SHP77 (cell line): ENCODE measurements at places on chromosomes 2 and 18.

- peak; percentile 95 for DNase-seq
Observed at GRCh38 chr2:45259138-45259537, 249.9 kb upstream of the SIX2 start.

DNA sequence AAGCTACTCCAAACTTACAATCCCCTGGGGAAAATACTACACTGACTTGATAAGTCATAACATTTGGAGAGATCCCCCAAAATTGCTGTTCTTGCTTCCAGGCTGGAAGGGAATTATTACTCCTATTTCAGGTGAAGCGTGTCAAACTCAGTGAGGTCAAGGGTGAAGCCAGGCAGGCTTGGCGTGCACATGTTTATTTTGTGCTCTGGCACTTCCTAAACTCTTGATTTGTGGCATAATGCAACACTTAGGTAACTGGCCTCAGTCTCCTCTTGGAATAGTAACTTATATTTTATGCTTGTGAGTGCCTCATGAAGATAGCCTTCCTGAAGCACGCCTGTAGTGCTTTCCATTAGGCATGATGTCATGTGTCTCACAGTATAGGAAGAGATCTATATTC, 751.2 kb downstream of the CNTNAP5 start:
- DNase-seq: no peak

- peak; percentile 23 for DNase-seq
Observed at GRCh38 chr2:212863185-212863588, 288.2 kb downstream of the IKZF2 start.

GRCh38 chr2:210020138-210020537, 17.7 kb downstream of the RPE start:
- no peak for DNase-seq

GRCh38 chr2:96881349-96882195, 11.7 kb upstream of the SEMA4C start:
- DNase-seq: no peak

- no peak for DNase-seq
Observed at GRCh38 chr2:135096665-135097446, 44.8 kb downstream of the RAB3GAP1 start.

DNA sequence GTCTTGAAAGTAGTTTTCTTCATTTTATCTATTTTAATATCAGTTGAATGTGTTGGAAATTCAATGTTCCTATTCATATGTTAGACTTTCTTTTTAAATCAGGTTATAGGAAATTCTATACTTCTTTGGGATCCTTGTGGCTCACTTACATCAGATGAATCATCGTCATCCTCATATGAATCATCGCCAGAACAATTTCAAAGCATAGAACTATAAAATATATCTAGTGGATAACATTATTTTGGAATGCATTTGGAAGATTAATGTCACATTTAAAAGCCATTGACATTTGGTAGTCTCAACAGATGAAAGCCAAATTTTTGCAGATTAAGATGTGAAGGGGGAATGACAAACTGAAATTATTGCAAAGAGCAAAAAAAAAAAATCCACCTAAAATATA, 94.1 kb downstream of the FAM161A start:
- DNase-seq: no peak

- no peak for DNase-seq
Observed at GRCh38 chr2:199040522-199040921, 417.2 kb downstream of the SATB2 start.

- no peak for DNase-seq
Observed at GRCh38 chr2:74199275-74199701, 873 bp downstream of the MTHFD2 start.

DNA sequence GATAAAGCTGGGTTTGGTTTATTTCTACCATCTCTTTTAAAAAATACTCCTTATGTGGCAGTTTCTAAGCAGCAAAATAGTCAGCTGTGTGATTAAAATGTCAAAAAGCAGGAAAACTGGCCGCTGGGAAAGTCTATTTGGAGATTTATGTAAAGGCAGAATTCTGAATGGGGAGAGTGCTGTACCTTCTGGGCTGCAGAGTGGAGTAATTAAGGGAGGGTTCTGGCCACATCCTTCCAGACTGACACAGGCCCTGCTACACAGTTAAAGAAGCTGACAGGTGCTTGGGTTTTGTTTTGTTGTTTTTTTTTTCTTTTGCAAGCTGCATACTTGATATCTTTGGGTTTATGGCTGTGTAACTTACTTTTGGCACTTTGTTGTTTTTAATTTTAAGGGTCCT, 157.2 kb downstream of the WDSUB1 start:
- no peak for DNase-seq

DNA sequence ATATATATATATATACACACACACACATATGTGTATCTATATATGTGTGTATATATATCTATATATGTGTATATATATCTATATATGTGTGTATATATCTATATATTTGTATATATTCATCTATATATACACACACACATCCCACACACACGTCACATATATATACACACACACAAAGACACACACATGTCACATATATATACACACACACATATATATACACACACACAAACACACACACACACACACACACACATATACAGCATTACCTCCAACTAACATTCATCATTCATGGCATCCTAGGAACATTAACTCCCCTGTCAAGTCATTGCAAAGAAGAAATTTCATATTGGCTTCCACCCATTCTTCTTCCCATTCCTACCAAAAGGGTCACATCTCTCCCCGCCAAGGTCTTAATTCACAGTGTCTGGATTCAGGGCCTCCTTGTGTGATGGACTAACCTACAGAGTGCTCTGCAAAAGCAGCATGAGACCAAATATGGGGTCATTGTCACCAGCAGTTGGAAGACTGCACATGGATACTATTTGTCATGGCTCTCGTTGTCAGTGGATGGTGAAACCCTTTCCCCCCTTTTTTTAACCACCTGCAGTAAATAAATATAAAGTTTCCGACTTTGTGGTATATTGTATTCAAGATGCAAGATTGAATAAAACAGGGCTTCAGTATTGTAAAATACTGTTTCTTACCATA, 67.0 kb downstream of the IRS1 start:
- no peak for DNase-seq

DNA sequence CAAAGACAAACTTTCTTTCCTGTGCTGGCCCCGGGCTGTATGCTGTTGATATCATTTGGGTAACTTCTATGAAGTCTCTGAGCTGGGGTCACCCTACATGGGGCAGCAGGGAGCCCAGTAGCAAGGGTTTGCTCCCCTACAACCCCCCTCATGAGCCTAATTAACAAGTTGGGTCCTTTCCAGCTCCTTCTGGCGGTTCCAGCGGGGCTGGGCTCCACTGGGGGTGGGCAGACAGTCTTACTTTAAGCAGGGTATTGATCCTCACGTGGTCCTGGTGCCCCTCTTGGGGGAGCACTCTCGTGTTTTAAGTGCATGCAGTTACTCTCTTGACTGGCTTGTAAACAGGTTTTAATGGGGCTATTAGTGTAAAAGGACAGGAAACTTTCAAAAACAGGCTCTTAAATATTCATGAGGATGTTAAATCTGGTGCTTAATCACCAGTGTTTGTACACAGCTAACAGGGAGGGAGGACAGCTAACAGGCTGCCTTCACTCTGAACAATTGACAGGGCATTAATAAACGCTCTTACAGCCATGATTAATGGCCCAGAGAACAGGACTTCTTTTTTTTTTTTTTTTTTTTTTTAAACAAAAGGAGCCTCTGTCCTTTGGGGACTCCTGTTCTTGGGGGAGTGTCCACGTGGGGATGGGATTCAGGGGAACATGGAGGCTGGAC, 36.6 kb upstream of the SKOR2 start:
- no peak for DNase-seq

DNA sequence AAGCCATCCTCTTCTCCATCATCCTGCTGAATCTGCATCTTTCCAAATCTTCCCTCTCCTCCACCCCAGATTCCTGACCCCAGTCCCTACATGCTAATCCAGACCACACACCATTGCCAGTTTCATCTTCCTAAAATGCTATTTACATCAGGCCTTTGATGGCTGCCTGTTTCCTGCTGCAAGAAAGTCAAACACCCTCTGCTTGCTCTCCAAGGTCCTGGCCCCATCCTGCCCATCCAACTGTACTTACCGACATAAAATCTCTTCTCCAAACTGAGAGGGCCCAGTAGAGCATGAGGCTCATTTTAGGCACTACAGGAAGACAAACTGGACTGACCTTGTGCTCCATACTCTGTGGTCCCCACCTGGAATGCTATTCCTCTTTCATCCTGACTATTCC, 19.0 kb downstream of the ALK start:
- DNase-seq: no peak

DNA sequence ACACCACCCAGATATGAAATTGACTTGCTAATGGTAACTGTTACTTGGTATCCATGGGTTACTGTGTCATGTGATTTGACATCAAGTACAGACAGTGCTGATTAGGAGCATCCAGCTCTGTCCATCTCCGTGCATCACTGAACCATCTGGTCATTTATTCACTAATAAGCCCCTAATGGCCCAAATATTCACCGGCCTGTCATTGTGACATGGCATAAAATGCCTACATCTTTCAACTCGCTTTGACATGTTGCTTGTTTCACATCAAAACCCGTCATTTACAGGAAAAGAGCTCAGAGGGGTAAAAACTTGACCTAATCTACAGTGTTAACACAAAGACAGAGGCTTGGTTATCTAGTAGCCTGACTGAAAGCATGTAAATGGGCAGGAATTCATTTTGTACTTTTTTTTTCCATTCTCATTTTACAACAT, 308.9 kb upstream of the ATP5MC3 start:
- no peak for DNase-seq

- no peak for DNase-seq
Observed at GRCh38 chr18:41459656-41460055, 495.4 kb upstream of the PIK3C3 start.

GRCh38 chr2:188478724-188479123, 187.1 kb downstream of the GULP1 start:
- DNase-seq: no peak

GRCh38 chr2:47089083-47089464, 66.0 kb downstream of the STPG4 start:
- no peak for DNase-seq

DNA sequence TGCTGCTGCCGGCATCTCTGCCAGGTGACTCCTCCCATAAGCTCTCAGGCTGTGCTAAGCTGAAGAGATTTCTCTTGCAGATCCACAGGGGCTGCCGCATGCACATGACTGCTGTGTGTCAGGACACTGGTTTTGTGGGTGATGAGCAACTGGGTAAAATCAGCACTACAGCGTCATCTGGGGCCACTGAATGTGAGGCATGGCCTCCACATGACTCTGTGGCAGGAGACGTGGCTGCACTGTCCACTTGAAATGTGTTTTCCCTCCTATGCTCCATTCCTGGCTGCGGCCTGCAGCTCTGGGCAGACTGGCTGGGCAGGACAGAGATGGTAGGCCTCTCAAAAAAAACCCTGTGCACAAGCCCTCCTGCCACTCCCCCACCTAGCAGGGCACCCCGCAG, 63.6 kb downstream of the MARCO start:
- no peak for DNase-seq

DNA sequence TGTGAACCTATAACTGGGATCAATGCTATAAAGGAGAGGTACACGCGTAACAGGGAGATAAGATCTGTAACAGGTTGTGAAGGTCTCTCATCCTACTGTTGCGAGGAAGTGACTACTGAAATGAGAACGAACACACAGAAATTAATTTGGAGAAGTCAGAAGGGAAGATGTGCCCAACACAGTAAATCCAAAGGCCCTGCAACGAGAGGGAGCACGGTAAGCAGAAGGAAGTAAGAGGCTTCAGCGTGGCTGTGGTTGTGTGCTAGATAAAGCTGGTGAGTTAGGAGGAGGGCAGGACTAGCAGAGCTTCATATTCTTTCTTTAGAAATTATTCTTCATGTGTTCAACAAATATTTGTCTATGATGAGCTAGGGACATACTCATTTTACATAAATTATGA, 2.5 kb upstream of the ATG16L1 start:
- no peak for DNase-seq

- no peak for DNase-seq
Observed at GRCh38 chr2:43685357-43685756, 9.1 kb upstream of the C1GALT1C1L start.

- no peak for DNase-seq
Observed at GRCh38 chr2:37457401-37457901, 113.0 kb downstream of the QPCT start.

DNA sequence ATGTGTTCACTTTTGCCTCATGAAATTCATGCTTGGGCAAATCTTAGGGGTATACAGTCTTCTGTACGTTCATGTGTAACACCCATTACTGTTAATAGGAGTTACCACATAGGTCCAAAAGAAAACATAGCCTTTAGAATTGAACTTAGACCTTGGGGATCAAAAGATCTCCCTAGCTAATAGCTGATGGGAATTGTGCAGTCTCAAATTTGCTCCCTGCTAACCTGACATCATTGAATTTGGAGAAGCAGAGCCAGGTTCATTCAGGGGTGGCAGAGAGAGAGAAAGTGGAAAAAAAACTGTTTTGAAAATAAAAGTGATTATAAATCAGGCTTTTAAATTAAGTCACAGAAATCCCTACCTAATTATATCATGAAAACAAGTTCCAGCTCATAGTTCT, 28.0 kb upstream of the PPP3R1 start:
- no peak for DNase-seq

GRCh38 chr2:235041221-235041917, 89.6 kb downstream of the SH3BP4 start:
- DNase-seq: no peak

- no peak for DNase-seq
Observed at GRCh38 chr2:217366966-217367365, 507.1 kb upstream of the TNP1 start.

DNA sequence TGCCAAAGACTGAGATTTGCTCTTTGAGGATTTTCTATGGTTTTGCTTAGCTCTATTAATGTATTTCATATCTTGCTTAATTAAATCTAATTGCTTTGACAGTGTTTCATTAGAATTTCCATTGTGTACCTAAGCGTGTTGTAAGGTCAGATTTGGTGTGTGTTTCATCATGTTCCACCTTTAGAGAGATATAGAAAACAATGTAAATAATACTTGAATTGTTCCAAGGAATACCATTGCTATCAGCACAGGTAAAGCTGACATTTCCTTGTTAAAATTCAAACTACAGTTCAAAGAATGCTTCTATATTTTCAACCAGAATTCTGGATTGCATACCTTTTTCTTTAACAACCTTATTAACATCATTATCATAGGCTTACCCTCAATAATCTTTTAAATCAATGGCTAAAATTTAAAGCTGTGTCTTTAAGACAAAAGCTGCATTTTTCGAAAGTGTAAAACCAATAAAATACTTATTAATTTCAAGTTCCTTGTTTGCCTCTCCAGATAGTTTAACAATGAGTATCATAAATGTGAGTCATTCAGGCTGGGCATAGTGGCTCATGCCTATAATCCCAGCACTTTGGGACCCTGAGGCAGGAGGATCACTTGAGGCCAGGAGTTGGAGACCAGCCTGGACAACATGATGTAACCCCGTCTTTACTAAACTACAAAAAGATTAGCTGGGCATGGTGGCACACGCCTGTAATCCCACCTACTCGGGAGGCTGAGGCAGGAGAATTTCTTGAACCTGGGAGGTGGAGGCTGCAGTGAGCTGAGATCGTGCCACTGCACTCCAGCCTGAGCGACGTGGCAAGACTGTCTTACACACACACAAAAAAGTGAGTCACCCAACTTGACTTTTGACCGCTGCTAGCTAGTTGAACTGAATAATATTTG, 188.0 kb upstream of the PKDCC start:
- no peak for DNase-seq

- no peak for DNase-seq
Observed at GRCh38 chr18:6294148-6294784, 120.4 kb downstream of the L3MBTL4 start.
